ENCODE measurements at places on chromosomes 6 and 20. TPM values are rescaled to one million over a fixed set of nuclear protein-coding genes. Genes with fewer than 3 reads are reported as not detected.

The CTNNBL1 gene
- total RNA-seq = 93.4 TPM

The POM121L2 gene
- total RNA-seq = not detected

The C20orf141 gene
- not detected for total RNA-seq

DNA sequence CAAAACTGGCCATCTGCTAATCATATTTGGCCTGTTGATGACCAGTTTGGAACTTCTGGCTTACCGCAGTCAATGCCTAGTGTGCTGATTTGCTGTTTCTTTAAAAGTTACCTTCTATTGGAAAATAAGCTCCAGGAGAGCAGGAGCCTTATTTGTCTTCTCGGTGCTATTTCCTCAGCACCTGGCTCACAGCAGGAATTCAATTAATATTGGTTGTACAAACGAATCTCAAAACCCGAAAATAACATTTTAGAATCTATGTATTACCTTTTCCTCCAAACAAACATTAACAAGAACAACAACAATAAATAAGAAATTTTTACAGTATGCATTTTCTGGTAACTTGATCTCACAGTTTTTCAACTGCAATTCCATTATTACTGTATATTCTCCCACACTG is 1080.7 kb upstream of the MAP3K7 start:
- no peaks in the 10 kb centered on the region for H3K36me3 ChIP-seq
- DNase-seq = no peak
- no peaks in the 10 kb centered on the region for H3K27me3 ChIP-seq
- no peaks in the 10 kb centered on the region for H3K4me1 ChIP-seq
- H3K27ac ChIP-seq = no peak overlapping the region

- peaks cover 28% of the 10 kb centered on the region for H3K4me1 ChIP-seq
- H3K4me3 ChIP-seq = no peak overlapping the region
- H3K27me3 ChIP-seq = peaks cover 10% of the 10 kb centered on the region
- DNase-seq = no peak
- no peaks in the 10 kb centered on the region for H3K36me3 ChIP-seq
These were observed 41.6 kb upstream of the RAB23 start for GRCh38 chr6:57263739-57264138.

DNA sequence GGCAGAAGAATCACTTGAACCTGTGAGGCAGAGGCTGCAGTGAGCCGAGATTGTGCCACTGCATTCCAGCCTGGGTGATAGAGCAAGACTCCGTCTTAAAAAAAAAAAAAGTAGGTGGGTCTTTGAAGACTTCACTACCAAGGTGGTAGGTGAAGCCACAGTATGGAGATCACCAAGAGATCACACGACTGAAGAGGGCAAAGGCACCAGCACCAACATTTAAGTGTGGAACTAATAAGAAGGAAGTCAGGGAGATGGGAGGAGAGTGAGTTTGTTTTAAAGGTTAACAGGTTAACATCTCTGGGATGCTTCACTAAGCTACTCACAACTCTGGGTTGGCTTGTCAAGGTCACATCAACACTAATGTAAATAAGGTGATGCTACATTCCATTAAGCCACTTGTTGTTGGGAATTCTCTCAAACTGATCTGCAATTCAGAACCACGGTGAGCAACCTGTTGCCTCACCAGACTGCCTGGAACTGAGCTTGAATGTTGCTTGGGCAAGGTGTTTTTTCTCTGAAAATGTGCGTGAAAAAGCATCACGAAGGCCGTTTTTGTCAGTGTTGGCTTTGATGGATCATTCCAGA is 48.7 kb downstream of the KCTD20 start:
- no peak overlapping the region for H3K4me3 ChIP-seq
- peaks cover 30% of the 10 kb centered on the region for H3K4me1 ChIP-seq
- no peaks in the 10 kb centered on the region for H3K27me3 ChIP-seq
- peaks cover 55% of the 10 kb centered on the region for H3K36me3 ChIP-seq

DNA sequence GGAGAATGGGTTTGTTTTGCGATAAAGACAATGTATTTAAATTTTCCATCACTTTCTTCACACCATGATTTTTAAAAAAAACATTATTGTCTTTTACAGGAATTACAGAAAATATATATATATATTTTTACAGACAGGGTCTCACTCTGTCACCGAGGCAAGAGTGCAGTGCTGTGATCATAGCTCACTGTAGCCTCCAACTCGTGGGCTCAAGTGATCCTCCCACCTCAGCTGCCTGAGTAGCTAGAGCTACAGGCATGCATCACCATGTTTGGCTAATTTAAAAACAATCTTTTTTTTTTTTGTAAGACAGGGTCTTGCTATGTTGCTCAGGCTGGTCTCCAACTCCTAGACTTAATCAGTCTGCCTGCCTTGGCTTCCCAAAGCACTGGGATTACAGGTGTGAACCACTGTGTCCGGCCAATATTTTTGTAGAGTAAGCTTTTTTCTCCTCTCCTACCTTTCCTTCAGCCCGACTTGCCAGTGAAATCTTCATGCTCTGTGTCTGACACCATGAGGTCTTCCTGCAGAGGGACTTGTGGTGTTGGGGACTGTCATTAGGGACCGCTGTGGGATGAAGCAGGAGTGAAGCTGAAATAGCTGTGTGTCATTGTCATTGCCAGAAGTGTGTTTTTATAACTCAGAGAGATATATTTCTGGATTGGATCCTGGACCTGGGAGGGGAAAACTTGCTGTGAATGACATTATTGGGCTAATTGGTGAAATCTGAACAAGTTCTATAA is 13.2 kb downstream of the DSP start:
- DNase-seq = no peak
- no peaks in the 10 kb centered on the region for H3K36me3 ChIP-seq
- no peak overlapping the region for H3K4me3 ChIP-seq
- no peak overlapping the region for H3K27ac ChIP-seq
- peaks cover 18% of the 10 kb centered on the region for H3K27me3 ChIP-seq

DNA sequence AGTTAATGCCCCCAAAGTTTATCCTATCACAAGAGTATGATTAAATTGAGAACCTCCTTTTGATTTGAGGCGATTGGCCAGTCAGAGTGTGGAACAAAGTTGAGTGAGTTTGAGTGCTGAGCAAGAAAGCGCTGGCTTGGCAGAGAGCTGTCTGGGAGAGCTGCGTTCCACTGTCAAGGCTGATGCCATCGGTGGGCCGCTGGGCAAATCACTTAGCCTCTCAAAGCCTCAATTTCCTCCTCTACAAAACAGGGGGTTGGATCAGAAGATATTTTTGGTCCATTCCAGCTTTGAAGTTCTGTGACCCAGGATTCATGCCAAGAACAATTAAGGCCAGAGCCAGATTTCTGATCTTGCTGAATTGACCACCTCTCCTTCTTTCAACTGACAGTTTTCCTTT is 60.2 kb downstream of the TMEM242 start:
- H3K27me3 ChIP-seq = no peaks in the 10 kb centered on the region
- no peak overlapping the region for H3K27ac ChIP-seq
- no peaks in the 10 kb centered on the region for H3K4me1 ChIP-seq
- no peak for DNase-seq
- no peak overlapping the region for H3K4me3 ChIP-seq

DNA sequence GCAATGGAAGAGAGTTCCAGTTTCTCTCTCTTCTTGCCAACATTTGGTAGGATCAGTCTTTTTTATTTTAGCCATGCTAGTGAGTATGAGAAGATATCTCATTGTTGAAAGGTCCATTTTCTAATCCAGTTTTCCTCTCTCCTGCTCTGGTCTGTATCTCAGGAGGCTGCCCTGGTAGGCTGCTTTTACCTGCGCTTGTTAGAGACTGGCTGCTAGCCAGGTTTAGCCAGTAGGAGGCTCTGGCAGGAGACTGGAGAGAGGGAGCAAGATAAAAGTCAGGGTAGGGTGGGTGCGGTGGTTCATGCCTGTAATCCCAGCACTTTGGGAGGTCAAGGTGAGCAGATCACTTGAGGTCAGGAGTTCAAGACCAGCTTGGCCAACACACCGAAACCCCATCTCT is 68.6 kb upstream of the FOXP4 start:
- no peak overlapping the region for H3K27ac ChIP-seq
- H3K4me3 ChIP-seq = no peak overlapping the region
- H3K4me1 ChIP-seq = no peaks in the 10 kb centered on the region
- no peaks in the 10 kb centered on the region for H3K36me3 ChIP-seq

GRCh38 chr6:14900919-14901318 is 344.9 kb upstream of the JARID2 start:
- peaks cover 6% of the 10 kb centered on the region for H3K4me1 ChIP-seq
- no peak overlapping the region for H3K4me3 ChIP-seq
- no peak for DNase-seq

All from activated CD4-positive, alpha-beta T cell treated with anti-CD3 and anti-CD28 coated beads for 36 hours (primary cell).